T-helper 17 cell (primary cell): ENCODE measurements at places on chromosomes 13 and 19.
A peak's percentile ranks its signal among the peaks of the same experiment; 100 is the strongest.

DNA sequence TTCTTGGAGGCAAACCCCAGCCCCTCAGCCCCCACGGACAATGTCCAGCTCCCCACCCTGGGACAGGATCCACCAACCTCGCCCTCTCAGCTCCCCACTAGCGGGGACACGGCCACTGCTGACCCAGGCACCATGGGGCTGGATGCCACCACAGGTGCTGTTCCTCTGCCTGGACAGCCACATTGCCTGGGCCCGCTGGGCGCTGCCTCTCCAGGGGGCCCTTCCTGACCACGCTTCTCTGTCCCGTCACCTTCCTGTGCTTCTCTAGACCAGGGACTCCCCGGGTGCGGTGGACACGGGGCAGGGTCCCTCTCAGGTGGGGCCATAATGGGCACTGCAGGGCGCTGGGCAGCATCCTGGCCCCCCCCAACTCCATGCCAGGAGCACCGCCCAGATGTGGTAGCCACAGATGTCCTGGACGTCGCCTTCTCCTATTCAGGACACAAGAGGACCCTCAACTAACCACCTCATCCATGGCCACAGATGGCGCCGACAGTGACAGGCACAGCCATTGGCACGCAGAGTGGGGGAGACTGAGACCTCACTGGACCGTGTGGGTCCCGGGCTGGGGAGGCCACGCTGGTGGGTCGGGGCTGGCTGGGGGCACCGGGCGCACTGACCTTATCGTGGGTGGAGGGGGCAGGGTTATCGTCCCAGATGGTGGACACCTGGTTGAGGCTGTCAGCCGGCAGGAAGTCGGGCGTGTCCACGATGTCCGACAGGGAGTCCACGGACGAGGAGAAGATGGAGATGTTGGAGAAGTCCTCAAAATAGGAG is 23.4 kb downstream of the GPX4 start:
- peak overlapping the region; percentile 33 for H3K4me3 ChIP-seq
- peaks cover 19% of the 10 kb centered on the region for H3K4me1 ChIP-seq
- no peaks in the 10 kb centered on the region for H3K27me3 ChIP-seq
- H3K27ac ChIP-seq, result peak overlapping the region; percentile 57
- DNase-seq, result no peak

- H3K4me1 ChIP-seq, result peaks cover 3% of the 10 kb centered on the region
- H3K36me3 ChIP-seq, result no peaks in the 10 kb centered on the region
- H3K4me3 ChIP-seq, result no peak overlapping the region
These were observed 641.0 kb upstream of the ARGLU1 start for GRCh38 chr13:107208889-107209288.

GRCh38 chr13:59679254-59679653 is 484.5 kb downstream of the DIAPH3 start:
- H3K4me1 ChIP-seq, result peaks cover 6% of the 10 kb centered on the region
- no peak overlapping the region for H3K4me3 ChIP-seq
- no peaks in the 10 kb centered on the region for H3K27me3 ChIP-seq
- H3K36me3 ChIP-seq, result no peaks in the 10 kb centered on the region
- no peak for DNase-seq
- H3K27ac ChIP-seq, result no peak overlapping the region

- peaks cover 3% of the 10 kb centered on the region for H3K36me3 ChIP-seq
- no peak for DNase-seq
- H3K4me1 ChIP-seq, result peaks cover 14% of the 10 kb centered on the region
These were observed 24.9 kb upstream of the SIGLEC11 start for GRCh38 chr19:49985871-49986270.

DNA sequence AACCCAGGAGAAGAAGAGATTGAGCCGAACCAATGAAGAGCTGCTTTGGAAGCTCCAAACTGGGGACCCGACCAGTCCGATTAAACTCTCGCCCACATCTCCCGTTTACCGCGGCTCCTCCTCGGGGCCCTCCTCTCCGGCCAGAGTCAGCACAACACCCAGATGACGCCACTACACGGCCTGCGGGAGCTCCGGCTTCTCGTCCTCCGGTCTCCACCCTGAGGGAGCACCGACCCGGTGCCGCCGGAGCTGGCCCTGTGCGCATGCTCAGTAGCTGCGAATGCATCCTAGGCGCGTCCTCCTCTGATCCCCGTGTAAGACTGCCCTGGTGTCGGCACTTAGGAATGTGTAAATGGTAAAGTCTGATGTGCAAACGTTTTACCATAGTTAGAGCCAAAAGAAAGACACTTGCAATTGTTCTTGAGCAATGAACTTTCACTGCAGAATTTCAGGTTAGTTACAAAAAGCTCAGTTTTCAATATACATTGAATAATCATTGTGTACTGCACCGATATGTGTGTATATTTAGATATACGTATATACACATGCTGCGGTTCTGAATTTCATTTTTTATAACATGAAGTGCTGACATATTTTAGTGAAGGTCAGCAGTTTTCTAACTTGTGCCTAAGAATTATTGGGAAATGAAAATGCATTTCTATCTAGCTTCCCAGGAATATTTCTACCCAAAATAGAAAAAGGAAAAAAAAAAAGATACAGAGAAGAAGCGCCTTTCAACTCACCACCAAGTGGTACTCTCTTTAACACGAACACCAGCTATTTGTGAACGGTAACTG is 92.2 kb downstream of the SLC7A1 start:
- DNase-seq, result no peak
- peaks cover 19% of the 10 kb centered on the region for H3K27me3 ChIP-seq
- no peak overlapping the region for H3K4me3 ChIP-seq
- peaks cover 5% of the 10 kb centered on the region for H3K4me1 ChIP-seq
